ENCODE measurements at places on chromosomes 3 and 15.

DNA sequence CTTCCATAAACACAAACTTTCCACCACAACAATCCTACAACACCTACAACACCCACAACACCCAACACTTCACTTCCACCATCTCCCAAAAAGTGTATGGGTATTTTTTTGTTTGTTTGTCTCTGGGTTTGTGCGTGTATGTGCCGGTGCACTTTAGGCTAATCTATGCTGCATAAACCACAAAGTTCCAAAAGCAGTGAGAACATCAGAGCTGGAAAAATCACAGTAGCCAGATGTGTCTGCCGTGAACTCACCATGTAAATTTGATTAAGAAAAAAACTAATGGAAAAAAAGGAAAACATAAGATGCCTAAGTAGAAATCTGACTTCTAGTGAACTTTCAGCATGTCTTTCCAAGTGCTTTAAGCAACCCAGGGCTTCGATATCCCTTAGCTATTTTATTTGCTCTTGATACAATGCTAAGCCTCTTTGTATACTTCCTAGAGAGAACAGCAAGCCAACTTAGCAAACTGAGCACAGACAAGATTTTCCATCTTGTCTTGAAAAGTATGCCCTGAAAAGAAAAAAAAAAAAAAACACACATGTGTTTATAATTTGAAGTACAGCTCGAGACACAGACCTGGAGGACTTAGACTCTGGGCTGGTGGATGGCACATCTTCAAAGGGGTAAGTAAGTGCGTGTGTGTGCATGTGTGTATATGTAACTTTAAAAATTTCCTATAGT, 91.4 kb downstream of the WWTR1 start:
- DNase-seq = no peak

GRCh38 chr3:135310317-135310716, 515.3 kb downstream of the EPHB1 start:
- no peak for DNase-seq

- DNase-seq = no peak
Observed at GRCh38 chr15:83062768-83063180, 4.3 kb downstream of the BTBD1 start.

DNA sequence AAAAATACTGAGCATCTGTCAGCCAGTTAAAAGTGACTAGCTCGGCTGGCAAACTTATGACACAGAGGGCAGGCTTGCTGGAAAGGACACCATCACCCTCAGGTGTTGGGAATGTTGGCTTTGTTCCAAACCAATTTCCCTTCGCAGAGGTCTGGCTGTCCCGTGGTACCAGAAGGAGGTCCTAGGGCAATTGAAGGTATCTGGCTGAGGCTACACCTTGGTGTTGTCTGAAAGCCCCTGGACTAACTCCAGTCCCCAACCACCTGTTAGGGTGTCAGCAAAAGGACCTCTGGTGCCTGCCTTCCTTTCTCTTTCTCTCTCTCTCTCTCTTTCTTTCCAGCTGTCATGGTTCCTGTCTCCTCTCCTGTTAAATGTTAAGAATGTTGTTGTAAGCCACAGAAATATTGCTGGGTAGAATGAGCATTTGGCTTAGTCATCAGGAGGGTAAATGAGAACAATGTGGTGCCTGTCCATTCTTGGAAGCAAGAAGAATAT, 12.5 kb downstream of the PRR20G start:
- no peak for DNase-seq

GRCh38 chr3:35690271-35690670, 50.9 kb downstream of the ARPP21 start:
- no peak for DNase-seq

DNA sequence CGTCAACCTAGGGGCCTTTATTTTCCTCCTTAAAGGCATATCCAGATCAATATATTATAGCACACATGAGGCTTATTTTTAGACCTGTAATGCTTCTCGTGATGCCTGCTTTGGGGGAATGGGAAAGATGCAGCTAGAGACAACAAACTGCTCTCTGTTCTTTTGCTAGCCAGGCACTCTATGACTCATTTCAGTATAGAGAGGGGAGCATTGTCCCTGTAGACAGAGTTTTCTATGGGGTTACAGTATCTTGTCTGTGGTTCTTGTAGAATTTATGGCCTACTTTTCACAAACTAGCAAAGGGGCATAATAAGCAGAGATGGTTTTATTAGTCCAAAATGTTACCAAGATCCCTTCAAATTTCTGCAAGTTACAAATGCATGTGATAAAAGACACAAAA, 305.6 kb downstream of the LSAMP start:
- DNase-seq = no peak

- DNase-seq = peak; percentile 58
Observed at GRCh38 chr3:177705976-177706823, 508.9 kb upstream of the TBL1XR1 start.

GRCh38 chr3:188979669-188980310, 192.0 kb upstream of the TPRG1 start:
- no peak for DNase-seq

- DNase-seq = peak; percentile 52
Observed at GRCh38 chr3:182241766-182242488, 530.2 kb downstream of the SOX2 start.

GRCh38 chr3:168080499-168081170, 15.1 kb downstream of the GOLIM4 start:
- no peak for DNase-seq

- no peak for DNase-seq
Observed at GRCh38 chr15:25947323-25948314, 84.5 kb upstream of the ATP10A start.

GRCh38 chr15:85997618-85998017, 82.1 kb upstream of the AGBL1 start:
- DNase-seq = no peak

- DNase-seq = no peak
Observed at GRCh38 chr3:177141471-177141870, 55.8 kb downstream of the TBL1XR1 start.

Measured in right forelimb (tissue), 1 donor.